Chondrocyte (in vitro differentiated cells): ENCODE measurements at places on chromosomes 4 and X. TPM values are rescaled to one million over a fixed set of nuclear protein-coding genes. Genes with fewer than 3 reads are reported as not detected.
A peak's percentile ranks its signal among the peaks of the same experiment; 100 is the strongest.

GRCh38 chr4:11424000-11424399 is 4.7 kb downstream of the HS3ST1 start:
- H3K27ac ChIP-seq: no peak overlapping the region
- peaks cover 11% of the 10 kb centered on the region for H3K4me1 ChIP-seq
- no peaks in the 10 kb centered on the region for H3K36me3 ChIP-seq
- DNase-seq: no peak

ZAR1 gene
- not detected in 3 replicates for total RNA-seq

DNA sequence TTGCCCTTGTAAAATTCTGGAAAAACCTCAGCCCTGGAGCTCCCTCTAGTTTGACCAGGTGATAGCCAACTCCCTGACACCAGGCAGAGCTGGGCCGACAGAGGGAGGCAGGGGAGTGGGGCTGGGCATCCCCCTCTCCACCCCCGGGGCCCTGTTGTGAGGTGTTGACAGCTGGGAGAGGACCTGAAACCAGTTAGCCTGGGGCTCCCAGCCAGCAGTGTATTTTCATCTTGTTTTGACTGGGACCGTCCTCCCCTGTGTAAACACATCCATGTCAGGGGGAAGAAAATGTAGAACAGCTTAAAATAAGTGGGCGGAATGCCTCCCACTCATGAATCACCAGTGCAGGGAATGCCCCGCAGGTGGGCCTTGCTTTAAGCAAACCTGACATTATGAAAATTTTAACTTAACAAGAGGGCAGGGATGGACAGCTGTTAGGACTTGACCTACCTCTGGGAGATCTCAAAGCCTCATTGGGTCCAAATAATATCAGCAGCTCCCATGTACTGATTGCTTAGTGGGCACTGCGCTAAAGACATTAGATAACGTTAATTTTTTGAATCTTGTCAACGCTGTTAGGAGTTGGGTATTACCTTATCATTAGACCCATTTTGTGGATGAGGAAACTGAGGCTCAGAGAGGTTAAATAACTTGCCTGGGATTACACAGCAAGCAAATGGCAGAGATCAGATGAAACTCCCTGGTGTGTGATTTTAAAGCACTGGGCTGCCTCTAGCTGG is 45.9 kb downstream of the TSC22D3 start:
- H3K27ac ChIP-seq: peak overlapping the region; percentile 91
- DNase-seq: no peak
- H3K36me3 ChIP-seq: no peaks in the 10 kb centered on the region
- H3K4me3 ChIP-seq: no peak overlapping the region
- H3K27me3 ChIP-seq: no peaks in the 10 kb centered on the region
- peaks cover 85% of the 10 kb centered on the region for H3K4me1 ChIP-seq

DNA sequence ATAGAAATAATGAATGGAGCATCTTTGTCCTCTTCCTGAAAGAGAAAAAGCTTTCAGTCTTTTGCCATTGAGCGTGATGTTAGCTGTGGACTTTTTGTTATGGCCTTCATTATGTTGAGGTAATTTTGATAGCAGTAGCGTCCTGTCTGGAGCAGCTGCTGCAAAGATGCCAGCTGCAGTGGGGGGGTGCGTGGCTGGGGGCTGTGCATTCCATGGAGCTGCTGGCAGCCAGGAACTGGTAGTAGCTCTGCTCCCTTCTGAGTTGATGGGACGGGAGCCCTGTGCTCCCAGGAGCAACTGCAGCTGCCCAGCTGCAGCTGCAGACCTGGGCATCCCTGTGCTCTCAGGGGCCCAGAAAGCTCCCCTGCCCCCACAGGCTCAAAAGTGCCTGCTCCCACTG is 50.4 kb downstream of the CCDC160 start:
- peaks cover 3% of the 10 kb centered on the region for H3K36me3 ChIP-seq
- H3K4me3 ChIP-seq: no peak overlapping the region
- DNase-seq: no peak

- H3K27me3 ChIP-seq: no peaks in the 10 kb centered on the region
- no peak for DNase-seq
- no peaks in the 10 kb centered on the region for H3K36me3 ChIP-seq
- H3K4me3 ChIP-seq: no peak overlapping the region
Measured at GRCh38 chrX:24034485-24034884, 7.5 kb upstream of the KLHL15 start.

- H3K4me1 ChIP-seq: peaks cover 37% of the 10 kb centered on the region
- no peak overlapping the region for H3K4me3 ChIP-seq
- H3K27me3 ChIP-seq: no peaks in the 10 kb centered on the region
- peaks cover 46% of the 10 kb centered on the region for H3K36me3 ChIP-seq
- H3K27ac ChIP-seq: peak overlapping the region; percentile 75
- DNase-seq: no peak
Measured at GRCh38 chr4:128853741-128854140, 44.2 kb downstream of the JADE1 start.

BMP15 gene
- not detected in 3 replicates for total RNA-seq
